ENCODE measurements at places on chromosomes 2 and 18.

- DNase-seq: no peak
These were observed 237.4 kb downstream of the RNF144A start for GRCh38 chr2:7154656-7155055.

GRCh38 chr2:111712361-111712760, 171.6 kb downstream of the ANAPC1 start:
- no peak for DNase-seq

- DNase-seq: no peak
These were observed 68.0 kb downstream of the KLHL29 start for GRCh38 chr2:23452853-23453420.

DNA sequence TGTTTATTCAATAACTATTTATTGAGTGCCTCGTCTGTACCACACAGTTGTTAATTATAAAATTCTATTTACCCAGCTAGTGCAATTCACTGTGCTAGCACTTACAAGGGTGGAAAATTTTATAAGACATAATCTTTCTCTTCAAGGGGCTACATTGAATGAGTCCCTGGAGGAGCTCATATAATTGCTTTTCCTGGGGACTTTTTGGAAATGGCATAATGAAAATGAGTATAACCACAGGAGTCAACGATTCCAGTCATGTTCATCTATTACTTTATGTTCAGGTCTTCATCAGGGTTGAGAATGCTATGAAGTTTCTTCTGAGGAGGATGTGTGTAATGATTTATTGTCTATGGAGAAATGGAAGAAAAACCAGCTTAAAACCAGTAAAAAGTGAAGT, 52.9 kb upstream of the TMEM200C start:
- DNase-seq: no peak

GRCh38 chr18:58697146-58697545, 25.9 kb downstream of the MALT1 start:
- no peak for DNase-seq

- no peak for DNase-seq
These were observed 72.9 kb downstream of the MAP3K20 start for GRCh38 chr2:173148520-173148919.

DNA sequence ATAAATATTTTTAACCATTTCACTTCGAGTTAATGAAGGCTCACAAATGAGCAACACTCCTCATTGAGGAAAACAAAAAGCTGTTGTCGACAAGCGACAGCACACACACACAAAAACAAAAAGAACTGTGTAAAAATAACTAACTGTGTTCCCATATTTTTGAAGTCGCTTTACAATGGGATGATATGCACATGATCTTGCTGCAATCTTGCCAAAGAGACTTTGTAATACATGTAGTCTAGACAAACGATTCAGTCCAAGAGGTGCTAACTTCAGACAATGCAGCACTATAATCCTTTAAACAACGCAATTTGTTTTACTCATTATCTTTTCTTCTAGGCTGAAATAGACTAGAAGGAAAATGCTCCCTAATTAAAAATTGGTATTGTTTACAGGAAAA, 7.2 kb upstream of the USP34 start:
- DNase-seq: no peak

DNA sequence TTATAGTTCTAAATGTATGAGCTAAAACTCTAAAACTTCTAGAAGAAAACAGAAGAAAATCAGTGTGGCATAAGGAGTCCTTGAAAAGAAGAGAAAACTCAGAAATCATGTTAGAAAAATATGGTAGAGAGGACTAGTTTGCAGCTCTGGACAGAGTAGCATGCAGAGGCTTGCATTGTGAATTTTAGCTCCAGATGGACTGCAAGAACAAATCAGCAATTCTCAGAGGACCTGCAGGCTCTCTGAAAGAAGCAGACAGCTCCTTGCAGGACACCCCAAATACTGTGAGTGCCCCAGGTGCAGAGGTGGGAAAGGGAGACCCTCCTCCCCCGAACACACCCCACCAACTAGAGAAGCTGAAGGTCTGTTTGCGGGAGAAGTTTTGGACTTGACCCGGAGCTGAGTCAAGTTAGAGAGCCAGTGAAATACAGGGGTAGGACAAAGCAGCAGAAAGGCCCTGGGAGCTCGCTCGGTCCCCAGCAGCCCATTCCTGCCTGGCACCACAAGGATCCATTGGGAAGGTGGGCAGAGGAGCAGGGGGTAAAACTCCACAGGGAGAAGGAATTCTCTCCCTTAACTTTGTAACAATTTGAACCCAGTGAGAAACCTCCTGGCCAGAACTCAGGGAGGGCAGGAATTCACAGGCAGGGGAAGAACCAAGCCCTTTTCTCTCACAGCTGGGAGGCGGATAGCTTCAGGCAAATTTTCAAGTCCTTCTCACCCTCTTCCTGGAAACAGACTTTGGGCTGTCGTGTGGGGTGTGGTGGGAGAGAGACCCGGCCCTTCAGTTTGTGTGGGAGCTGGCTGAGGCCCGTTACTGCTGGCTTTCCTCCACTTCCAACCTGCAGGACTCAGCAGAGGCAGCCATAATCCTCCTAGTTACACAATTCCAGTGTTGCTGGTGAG, 216.2 kb upstream of the SLC35G4 start:
- no peak for DNase-seq

DNA sequence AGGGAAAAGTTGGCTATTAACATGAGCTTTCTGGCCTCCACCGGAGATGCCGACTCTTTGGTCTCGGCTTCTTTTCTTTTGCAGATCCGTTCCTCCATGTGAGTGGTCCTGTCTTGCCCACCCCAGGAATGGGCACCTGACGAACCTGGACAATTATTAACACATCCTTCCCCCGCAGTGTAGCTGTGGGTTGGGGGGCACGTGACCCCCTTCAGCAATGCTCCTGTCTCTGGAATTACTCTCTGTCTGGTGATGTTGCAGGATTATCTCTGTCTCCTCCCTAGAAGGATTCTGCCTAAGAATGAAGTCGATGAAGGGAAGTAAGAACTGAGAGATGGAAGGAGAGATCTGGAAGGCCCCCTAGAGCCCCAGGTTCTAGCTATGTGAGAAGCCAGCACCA, 115.2 kb upstream of the NPAS2 start:
- DNase-seq: no peak

DNA sequence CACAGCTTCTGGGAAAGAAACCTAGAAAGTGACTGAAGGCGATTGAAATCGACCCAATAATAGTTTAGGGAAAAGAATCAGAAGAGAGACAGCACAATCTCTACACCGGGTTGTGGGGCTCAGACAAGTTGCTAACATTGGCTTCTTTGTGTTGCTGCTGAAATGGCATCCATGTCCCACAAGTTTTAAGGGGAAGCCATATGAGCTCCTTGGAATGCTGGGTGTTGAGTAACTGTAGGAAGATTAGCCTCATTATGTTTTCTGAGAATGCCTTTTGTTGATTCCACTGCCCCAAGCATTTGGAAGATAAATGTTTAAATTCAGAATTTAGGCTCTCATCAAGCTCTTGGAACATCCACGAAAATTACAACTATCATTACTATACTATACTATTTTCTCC, 73.4 kb upstream of the NEUROD1 start:
- no peak for DNase-seq

DNA sequence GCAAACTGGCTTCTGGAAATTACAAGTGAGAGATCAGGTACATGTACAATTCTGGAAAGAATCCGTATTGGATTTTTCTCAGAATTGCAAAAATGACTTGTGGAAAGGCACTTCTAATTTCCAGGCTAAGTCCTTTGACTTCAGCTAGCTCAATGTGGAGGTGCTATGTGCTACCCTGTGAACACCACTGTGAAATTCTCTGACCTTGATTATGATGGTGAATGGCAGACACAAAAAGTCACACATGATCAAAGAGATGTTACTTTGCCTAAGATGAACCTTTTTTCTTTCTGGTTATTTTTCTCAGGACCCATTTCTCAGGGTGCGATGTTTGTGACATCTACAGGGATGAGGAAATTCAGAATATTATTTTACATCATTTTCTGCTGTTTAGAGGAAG, 856.6 kb upstream of the VRK2 start:
- DNase-seq: no peak

DNA sequence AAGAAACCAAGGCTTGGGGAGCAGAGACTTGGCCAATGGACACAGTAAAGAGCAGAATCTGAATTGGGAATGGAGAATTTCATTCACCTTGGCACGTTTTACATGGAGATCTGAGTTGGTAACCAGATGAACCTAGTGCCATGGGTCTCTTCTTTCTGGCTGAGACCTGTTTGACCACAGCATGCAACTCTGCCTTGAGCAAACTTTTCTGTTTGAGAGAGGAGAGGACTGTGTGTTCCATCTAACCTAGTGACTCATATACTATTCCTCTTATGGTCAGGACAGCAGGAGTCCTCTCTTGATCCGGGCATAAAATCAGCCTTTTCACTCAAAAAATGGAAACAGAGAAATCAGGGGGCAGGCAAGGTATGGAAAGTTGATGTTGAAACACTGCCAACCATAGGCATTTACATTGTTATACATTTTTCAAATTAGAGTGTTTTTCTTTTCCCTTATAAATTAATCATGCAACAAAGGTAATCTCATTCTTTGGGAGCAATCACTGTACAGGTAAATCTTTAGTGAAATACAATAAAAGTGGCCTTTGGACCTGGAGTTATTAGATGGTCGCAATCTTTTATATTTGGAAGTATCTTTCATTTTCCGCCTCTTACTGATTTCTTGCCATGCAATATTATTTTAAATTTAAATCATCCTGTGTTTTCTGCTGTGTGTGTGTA, 86.7 kb downstream of the NRP2 start:
- no peak for DNase-seq

DNA sequence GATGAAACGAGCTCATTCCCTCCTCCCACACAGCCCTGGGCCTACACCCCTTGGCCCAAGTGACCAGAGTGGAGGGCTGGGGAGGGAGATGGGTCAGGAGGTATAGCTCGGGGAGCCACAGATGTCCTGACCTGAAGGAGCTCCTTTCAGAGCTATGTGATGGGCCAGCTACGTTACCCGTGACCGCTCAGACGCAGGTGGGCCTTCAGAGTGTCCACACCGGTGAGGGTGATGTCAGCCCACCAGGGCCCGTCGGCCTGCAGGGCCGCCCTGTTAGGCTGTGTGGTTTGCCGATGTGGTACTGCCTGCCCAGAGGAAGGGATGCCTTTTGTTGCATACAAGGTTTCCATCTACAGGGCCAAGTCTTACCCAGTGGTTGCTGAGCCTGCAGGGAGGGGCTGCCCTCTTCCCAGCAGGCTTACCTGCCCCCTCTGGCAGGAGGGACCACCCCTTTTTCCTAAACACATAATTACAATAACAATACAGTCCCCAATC, 41.8 kb upstream of the FOSL2 start:
- no peak for DNase-seq

DNA sequence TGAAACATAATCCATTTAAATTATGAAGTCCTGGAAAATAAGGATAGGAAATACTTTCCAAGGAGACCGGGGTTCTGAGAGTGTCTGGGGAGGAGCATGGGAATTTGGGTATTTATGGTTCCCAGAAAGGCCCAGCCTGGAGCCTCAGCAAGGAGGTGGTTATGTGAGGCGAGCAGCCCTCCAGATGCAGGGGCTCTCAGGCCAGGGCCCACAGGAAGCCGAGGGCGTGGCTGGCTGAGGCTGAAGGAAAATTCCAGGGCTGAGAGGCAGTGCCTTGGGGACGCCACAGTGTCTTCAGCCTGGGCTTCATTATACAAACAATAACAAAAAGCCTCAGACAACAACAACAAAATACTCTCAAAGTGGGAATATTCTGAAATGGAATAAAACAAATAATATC, 86.9 kb upstream of the SERPINE2 start:
- DNase-seq: no peak

DNA sequence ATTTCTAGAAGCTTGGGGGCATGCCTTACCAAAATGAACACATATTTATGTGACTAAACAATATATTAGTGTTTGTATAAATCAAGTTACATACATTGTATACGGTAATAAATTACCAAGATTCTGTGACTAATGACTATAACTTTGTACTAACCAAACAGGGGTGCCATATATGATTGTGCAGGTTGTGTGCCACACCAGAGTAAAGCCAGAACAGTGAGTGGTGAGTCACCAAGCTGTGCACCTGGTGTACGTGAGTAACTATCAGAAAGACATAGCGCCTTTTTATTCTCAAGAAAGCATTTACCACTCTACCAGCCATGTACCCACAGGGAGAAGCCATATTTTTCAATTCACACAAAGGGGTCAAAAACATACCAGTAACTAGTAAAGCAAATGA, 453.2 kb upstream of the PIK3C3 start:
- DNase-seq: no peak

DNA sequence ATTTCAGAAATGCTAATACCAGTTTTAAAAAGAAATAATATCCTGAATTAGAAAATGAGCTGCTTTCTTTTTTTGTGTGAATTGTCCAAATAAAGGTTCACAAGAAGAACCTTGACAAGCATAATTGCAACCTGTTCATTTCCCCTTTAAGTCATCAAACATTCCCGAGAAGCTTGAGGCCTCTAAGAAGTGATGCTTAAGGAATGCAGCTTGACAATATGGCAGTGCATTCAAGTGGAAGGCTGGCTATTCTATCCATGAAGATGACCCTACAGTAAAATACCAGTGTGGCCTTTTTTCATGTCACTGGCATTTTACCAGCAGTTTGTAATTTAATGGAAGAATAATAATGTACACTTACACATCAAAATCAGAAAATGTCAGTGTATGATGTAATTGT, 216.7 kb downstream of the CTNNA2 start:
- no peak for DNase-seq

- DNase-seq: no peak
These were observed 49.1 kb upstream of the ATP6V1B1 start for GRCh38 chr2:70886541-70886987.

DNA sequence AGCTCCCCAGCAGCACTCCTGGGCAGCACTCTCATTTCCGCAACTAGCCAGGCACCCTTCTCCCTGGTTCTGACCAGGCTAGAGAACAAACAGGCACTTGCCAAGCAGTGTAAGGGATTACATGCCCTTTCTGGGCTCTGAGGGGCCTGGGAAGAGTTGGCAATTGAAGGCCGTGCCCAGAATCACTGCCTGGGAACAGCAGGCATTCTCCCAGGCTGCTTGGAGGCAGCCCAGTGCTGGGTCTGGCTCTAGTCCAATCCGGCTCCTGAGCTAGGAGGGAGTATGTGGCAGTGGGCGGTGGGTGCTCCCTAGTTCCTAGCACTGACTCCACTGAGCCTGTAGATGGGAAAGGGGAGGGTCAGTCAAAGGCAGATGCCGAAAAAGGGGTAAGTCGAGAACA, 34.1 kb upstream of the SP3 start:
- DNase-seq: no peak

Measured in H54 (cell line).